ENCODE measurements at places on chromosomes 2 and 18. TPM values are rescaled to one million over a fixed set of nuclear protein-coding genes. Genes with fewer than 3 reads are reported as not detected.

GRCh38 chr2:100800915-100801314 lies 19.0 kb upstream of the NPAS2 start:
- peak; percentile 66 for DNase-seq

- DNase-seq, result no peak
Measured at GRCh38 chr2:97988722-97989121, 7.0 kb downstream of the TMEM131 start.

GRCh38 chr2:233280114-233280693 lies 27.4 kb upstream of the SAG start:
- no peak for DNase-seq

- no peak for DNase-seq
Measured at GRCh38 chr2:148533004-148533403, 111.5 kb upstream of the EPC2 start.

GRCh38 chr2:111936881-111937280 lies 38.5 kb downstream of the MERTK start:
- DNase-seq, result no peak

DNA sequence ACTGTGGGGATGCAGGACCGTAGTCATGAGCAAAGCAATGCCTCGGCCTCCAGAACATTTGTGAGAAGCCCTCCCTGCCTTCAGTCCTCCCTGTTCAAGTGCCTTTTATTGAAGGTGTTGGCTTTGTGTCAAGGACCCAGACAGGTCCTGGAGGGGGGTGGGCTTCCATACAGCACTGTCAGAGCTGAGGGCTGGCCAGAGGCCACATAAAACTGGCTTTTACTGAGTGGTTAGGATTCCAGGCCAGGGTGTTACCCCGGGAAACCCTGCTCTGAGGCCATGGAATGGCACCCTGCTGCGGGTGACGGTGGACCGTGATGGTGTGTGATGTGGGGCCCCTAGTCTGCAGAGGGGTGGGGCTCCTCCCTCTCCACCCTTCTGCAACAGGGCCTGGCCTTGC lies 41.6 kb downstream of the TOGARAM2 start:
- no peak for DNase-seq

DNA sequence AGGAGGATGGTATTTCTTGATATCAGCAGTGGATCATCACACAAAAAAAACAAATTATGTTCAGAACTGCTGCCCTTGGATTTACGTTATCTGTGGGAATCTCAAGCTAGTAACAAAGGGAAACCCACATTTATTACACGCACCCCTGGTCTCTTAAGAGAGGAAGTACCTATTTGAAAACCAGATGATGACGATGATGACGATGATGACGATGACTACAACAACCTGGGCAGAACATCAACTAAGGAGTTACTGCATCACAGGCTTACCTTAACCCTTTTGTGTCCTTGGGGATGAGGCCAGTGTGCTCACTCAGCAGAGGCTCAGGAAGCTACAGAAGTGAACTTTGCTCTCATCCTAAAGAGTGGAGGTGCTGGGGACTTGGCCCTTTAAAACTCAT lies 169.4 kb downstream of the FSHR start:
- no peak for DNase-seq

GRCh38 chr2:197835293-197835692 lies 30.9 kb downstream of the PLCL1 start:
- no peak for DNase-seq

DNA sequence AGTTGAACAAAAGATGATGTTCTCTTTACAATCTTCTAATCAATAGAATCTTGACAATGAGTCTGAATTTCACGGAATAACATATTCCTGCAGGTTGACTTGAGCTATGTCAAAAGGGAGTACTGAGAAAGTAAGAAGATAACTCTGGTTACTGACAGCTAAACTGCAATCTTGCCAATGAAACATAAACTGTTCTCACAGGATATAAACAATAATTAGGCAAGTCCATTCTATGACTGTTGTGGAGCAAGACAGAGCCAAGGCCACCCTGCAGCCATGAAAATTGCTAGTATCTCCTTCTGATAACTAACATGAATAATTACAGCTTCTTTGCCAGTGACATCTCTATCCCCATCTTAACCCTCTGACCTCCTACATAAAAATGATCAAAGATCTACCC lies 6.3 kb upstream of the RPRD1A start:
- no peak for DNase-seq

GRCh38 chr2:219120082-219120481 lies 40.5 kb downstream of the NHEJ1 start:
- DNase-seq, result no peak

- DNase-seq, result no peak
Measured at GRCh38 chr2:127164761-127165538, 55.1 kb downstream of the CYP27C1 start.

DNA sequence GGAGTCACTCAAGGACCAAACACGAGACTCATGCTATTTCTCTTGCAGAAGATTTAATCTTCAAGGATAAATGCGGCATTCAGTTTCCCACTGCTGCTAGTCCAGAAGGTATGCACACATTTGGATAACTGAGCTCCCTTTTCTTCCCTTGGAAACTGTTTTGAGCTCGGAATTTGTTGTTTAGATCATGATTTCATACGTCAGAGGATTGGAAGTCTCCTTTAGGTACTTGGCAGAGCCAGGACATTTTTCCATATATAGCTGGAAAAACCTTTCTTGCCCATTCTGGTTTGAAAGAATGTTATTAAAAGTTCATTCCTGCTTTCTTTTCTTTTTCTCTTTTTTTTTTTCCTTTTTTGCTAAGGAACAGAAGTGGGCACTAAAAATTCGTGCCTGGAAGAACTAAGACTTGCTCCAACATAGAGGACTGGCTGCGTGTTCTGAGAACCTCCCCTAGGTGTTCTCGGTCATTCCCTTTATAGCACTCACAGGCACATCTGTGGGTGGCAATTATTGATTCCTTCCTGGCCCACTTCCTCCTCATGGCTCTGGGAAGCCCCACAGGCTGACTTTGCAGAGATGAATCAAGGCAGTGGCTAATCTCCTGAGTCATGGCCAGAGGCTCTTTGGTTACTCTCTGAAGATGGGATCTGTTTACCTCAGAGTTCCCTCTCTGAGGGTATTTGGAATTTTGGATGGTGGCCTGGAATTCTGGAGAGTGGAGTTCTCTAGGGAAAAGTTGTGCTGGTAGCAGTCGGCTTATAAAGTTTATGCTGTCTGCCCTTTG lies 104.8 kb downstream of the PLCL1 start:
- peak; percentile 74 for DNase-seq

- DNase-seq, result no peak
Measured at GRCh38 chr2:55408098-55408882, 11.4 kb downstream of the CCDC88A start.

GRCh38 chr2:43008388-43008787 lies 216.0 kb upstream of the HAAO start:
- no peak for DNase-seq

- no peak for DNase-seq
Measured at GRCh38 chr2:29066271-29066860, 8.0 kb downstream of the PCARE start.

DNA sequence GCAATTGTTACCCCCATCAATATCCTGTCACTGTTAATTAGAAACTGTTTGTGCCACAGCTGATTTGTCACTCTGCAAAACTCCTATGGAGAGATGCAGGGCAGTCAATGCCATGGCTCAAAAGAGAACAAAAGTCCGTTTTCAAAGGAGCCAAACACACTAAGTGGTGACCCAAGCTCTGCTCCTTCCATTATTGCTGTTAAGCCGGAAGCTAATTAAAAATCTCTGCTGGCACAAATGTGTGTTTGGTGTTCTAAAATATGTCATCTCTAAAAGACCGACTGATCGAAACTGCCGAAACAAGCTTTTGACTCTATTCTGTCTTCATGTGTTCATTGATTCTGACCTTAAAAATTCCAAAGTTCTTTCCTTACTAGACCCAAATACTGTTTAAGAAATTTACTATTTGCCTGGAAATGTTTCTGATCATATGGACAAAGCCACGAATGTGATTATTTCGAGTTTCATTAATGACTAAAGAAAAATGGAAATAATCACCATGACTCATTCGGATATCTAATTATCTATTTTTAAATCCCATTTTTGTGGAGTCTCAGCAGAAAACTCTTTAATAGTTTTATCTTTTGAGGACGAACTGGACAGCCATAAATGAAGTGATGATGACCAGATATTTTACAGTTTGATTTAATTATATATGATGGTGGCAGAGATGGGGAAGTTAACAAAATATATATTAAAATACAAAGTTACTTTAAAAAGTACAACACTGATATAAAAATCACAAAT lies 287.6 kb downstream of the SOCS6 start:
- DNase-seq, result no peak

- DNase-seq, result no peak
Measured at GRCh38 chr2:7686016-7686385, 768.8 kb downstream of the RNF144A start.

DNA sequence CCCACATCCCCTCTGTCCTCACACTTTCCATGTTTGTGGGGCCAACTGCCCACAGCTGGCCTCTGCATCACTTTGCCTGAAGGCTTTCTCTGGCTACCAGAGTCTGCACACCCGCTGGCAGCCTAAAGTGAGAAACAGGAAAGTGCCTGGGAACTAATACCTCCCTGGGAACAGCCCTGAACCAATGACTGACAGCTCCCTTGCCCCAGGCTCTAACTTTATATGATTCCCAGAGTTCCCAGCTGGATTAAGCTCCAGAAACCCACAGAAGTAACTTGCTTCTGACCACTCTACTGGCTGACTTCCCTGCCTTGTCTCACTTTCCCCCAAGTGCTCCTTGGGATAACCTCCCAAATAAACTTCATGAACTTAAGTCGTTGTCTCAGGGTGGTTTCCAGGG lies 159.6 kb upstream of the LMAN1 start:
- DNase-seq, result no peak

- no peak for DNase-seq
Measured at GRCh38 chr2:236440110-236440881, 129.3 kb upstream of the ACKR3 start.

DNA sequence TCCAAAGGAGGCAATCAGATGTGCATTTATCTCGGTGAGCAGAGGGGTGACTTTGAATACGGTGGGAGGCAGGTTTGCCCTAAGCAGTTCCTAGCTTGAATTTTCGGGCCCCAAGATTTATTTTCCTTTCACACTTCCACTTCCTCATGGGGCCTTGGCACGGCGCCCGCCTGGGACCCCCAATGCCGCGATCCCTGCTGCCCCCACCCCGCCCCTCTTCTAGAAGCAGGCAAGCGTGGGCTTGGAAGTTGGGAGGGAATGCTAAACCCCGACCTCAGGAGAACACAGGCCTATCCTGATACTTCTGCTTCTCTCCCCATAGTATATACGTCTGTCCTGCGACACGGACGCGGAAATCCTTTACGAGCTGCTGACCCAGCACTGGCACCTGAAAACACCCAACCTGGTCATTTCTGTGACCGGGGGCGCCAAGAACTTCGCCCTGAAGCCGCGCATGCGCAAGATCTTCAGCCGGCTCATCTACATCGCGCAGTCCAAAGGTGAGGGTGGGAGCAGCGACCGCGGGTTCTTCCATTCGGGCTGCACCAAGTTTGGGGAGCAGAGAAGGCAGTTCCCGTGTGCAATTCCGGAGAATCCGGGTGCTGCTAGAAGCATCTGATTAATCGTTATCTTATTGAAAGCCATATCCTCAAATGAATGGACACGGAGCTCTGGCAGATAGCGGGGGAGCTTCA lies 21.6 kb downstream of the TRPM8 start:
- DNase-seq, result no peak

DNA sequence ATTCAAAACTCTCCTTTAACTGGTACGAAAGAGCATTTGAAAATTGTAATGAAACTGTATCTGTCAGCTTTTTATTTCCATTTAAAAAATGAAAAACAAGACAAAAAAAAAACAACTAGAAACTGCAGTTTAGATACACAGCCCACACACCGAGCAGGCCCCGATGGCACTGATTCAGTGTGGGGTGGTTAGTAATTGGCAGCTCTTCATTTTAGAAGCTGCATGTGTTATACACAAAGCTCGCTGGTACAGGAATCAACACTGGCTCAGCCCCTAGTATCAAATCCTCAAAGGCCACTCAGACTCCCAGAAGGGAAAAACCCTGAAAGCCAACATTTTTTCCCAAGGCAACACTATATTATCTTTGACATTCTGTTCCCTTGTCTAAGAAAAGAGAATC lies 30.5 kb upstream of the RMDN2 start:
- no peak for DNase-seq

- no peak for DNase-seq
Measured at GRCh38 chr2:72037261-72037666, 110.4 kb downstream of the CYP26B1 start.

DNA sequence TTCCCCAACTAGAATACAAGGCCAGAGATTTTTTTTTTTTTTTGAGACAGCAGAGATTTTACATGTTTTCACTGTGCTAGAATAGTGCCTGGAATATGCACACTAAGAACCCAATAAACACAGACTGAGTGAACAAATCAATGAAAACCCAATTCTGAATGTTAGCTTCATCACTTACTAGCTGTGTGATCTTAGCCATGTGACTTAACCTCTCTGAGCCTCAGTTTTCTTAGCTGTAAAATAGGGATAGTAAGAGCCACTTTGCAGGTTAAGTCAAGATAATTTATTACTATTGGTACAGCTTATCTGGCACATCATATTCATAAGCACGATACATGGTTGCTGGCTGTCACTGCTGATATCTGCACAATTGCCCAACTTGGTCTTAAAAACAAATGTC lies 140.6 kb downstream of the EN1 start:
- DNase-seq, result no peak

Gene CDKL4
- 0.32 TPM for polyA plus RNA-seq

Gene ICOS
- not detected for polyA plus RNA-seq

Gene ABCA12
- 0.14 TPM for polyA plus RNA-seq

Gene LIMS3
- 1.8 TPM for polyA plus RNA-seq

Gene SERPINB11
- polyA plus RNA-seq, result not detected

Data from hindlimb muscle (tissue), 1 donor.